H54 (cell line): ENCODE measurements at places on chromosomes 1 and 21.

- no peak for DNase-seq
Observed at GRCh38 chr1:89781494-89782126, 39.2 kb upstream of the LRRC8D start.

DNA sequence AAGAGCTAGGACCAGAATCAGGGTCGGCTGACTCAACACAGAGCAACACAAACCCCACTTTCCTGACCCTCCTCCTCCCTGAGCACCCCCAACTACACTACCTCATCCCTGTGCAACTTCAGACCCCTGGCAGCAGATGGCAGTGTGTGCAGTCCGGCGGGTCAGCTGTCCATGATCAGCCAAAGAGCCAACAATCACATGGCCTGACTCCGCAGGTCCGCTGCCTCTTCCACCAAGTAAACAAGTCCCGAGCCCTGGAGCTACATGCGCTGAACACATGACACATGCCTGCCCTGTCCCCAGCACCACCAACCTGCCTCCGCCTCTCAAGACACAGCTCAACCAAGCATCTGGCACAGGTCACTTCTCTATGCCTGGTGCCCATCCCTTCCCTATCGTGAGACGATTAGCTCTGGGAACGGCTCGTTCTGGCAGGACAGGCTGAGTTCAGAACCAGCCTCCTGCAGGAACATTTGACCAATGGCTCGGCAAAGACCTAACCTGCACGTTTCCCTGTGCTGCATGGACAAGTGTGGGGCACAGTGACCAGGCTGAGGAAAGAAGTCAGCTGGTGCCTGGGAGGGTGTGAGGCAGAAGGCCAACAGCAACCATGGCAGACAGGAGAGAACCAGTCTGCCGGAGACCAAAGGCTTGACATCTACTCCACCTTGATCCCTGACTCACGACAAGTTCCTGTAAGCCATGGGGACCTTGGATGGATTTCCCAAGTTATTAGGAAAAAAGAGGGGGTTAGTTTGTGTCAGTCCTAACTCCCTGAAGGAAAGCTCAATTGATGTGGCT is 60.3 kb downstream of the CD46 start:
- no peak for DNase-seq

DNA sequence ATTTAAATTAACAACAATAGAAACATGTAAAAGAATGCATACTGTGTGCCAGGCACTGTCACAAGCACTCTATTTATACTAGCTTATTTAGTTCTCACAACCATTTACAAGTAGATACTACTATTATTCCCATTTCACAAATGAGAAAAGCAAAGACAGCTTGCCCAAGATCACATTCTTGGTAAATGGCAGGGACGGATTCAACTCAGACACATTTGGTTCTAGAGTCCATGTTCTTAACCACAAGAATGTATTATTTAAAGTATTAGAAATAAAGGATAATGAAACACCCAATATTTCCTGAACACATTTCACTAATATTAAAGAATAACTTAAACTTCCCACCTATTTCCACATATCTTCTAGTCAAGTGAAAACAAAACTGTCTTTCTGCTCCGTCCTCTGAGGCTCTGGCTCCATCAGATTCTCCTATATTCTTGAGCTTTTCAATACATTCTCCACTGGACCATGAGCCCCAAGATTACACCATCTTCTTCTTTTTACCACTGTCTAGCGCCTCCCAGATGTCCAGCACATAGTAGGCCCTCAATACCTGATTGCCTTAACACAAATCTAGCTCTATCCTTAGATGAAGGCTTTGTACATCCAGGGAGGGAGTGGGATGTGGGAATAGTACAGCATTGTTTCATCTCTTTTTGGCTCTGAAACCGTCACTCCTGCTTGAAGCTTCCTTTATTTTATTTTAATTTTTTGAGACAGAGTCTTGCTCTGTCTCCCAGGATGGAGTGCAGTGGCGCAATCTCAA is 29.3 kb downstream of the SOD1 start:
- no peak for DNase-seq

DNA sequence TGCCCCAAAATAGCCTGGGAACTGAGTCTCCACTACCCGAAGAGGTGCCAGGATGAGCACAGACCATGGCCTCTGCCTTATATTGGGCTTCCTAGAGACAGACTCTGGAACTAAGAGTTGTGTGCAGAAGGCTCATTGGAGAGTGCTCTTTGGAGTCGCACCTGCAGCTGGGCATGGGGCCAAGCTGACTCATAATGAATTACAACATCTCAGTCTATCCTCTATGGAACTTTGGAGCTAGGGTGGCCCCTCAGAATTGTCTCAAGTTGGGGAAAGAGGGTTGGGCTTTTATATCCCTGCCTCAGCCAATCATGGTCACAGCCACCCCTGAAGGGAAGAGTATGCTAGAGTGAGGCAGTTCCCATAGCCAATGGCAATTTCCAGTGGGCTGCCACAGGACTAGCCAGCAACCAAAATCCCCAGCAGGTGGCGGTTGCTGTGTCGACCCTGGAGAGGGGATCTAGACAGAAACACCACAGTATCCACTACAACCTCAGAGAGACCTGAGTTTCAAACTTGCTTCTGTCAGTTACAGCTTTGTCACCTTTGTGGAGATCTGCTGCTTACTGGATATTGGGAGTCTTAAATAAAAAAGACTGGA is 93.8 kb downstream of the DMRTA2 start:
- DNase-seq = no peak

- DNase-seq = no peak
Observed at GRCh38 chr1:85461216-85461918, 3.6 kb downstream of the DDAH1 start.

- no peak for DNase-seq
Observed at GRCh38 chr1:93411000-93411399, 36.9 kb upstream of the FNBP1L start.

DNA sequence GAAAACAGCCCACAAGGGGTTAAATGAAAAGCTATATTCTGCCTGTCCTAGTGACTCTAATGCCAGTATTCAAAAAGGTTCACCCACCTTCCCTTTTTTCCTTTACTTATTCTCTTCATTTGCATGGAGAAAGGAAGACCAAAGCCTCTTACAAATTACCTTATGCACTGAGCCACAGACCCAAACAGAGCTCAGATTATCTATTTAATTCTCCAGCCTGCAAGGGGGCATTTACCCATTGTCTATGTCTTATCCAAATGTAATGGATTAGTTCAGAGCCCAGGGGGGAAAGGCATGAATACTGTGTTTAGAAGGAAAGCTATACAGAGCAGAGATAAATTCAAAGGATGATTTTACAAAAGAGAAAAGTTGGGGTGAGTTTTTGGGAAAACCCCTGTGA is 388.5 kb downstream of the OMA1 start:
- DNase-seq = no peak

DNA sequence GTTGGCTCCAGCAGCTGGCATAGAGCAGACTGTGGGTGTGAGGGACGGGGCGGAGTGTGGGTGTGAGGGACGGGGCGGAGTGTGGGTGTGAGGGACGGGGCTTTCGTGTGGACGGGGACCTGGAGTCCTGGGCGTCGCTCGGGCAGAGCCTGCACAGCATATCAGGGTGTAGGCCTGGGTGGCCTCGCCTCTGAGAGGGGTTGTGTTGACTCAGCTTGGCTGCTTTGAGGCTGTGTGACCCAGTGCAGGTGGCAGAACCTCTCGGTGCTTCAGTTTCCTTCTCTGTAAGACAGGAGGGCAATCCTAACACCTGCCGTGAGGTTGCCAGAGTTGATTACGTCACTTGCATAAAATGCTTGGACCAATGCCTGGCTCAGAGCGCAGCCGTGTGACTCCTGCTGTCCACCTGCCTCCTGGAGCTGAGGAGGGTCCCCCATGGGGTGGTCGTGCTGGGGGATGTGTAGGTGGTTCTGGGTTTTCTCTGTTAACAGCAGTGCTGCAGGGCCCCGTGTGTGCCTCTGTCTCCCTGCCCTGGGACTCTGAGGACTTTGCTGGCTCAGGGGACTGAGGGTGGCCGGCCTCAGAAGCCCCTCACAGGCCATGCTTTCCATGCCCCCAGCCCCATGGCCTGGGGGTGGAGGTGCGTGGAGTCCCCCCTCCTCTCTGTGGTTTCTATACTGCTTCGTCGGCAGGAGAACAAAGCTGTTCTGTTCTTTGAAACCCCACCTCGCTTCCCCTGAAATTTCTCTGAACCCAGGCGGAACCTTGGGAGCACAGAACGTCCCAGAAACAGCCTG is 15.4 kb downstream of the PDXK start:
- no peak for DNase-seq

- DNase-seq = no peak
Observed at GRCh38 chr1:235588156-235588555, 61.4 kb downstream of the GNG4 start.
